ENCODE measurements at places on chromosomes 12 and 14.
A peak's percentile ranks its signal among the peaks of the same experiment; 100 is the strongest.

DNA sequence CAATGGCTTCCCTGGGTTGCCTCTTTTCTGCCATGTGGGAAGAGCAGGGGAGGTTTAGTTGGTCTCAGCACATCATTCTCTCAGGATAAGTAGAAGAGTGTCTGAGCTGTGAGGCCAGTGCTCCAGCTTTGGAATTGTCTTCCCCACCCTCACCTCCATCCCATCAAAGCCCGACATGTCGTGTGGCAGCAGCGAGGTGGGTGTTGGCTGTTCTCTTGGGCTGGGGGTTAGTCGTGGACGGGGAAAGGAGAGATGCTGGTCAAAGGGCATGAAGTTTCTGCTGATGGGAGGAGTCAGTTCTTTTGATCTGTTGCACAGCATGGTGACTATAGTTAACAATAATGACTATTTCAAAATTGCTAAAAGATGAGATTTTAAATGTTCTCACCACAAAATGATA is 404.2 kb downstream of the TMEM121 start:
- no peak for DNase-seq

DNA sequence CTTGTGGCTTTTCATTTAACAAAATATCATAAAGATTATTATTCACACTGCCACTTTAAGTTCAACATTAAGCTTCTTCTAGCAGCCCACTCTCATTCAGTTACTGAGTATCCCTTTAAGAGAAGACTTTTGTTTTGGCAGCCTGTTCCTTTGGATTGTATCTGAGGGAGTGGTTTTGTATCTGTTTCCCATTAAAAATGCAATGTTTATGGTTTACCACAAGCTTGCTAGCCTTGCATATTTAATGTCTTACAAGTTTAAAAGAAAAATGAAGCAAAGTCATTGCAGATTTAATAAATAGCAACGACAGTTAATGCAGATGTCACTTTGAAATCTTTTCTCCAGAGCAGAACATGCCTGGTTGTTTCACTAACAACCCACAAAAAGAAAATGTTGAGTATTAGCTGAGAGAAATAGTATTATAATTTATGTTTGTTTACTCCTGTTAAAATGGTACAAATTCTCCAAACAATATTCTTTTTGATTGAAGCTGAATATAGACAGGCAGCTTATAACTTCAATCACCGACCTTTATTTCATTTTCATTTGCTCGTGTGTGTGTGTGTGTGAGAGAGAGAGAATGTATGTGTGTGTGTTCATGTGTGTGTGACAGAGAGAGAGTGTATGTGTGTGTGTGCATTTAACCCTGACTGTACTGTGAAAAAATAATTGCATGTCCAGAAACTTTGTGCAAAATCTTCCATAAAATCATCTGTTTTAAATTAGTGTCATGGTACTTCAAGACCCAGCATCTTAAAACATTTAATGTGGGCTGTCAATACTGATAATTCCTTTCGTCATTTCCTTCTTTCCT is 1.8 kb downstream of the DCN start:
- no peak for DNase-seq

GRCh38 chr12:3150931-3151835 is 74.0 kb downstream of the TSPAN9 start:
- DNase-seq: no peak

DNA sequence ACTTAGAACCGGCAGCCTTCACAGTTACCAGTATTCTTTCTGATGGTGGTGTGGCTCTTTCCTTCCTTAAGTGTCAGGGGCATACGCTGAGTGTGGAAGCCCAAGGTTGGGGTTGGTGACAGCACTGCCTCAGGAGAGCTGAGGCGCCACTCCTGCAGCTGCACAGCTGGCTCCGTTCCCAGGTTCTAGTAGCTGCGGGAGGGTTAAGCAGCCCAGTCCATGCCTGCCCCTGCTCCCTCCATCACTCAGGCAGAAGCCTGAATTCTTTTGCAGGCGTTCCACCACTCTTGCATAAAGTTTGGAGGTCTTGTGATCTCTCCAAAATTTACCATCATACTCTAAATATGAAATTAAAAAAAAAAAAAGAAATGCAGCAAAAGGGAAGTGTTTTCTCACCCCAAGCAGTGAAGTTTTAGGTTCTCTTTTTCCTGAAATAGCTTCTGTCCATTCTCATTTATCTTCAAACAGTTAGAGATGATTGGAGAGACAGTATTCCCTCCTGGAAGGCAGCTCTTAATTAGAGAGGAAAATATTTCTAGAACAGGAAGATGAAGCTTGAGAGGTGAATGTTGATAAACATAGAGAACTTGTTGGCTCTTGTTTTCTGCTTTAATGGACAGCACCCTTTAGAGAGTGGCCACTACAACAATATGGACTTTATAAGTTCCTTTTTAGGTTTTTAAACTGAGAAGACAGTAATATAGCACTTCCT is 136.1 kb downstream of the FGD4 start:
- no peak for DNase-seq

GRCh38 chr12:132562489-132563021 is 47.8 kb downstream of the LRCOL1 start:
- DNase-seq: no peak

DNA sequence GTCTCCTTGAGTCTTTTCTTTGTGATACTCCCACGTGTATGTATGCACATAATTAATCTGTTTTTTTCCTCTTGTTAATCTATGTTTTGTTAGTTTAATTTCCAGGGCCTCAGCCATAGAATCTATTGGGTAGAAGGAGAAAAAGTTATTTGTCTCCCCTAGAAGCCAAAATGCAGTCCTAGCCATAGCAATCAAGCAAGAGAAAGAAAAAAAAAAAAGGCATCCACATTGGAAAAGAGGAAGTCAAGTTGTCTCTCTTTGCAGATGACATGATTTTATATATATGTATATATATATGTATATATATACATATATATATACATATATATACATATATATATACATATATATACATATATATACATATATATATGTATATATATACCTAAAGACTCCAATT is 25.4 kb upstream of the ETV6 start:
- DNase-seq: no peak

- DNase-seq: no peak
These were observed 54.7 kb downstream of the PLEKHG3 start for GRCh38 chr14:64758691-64759554.

DNA sequence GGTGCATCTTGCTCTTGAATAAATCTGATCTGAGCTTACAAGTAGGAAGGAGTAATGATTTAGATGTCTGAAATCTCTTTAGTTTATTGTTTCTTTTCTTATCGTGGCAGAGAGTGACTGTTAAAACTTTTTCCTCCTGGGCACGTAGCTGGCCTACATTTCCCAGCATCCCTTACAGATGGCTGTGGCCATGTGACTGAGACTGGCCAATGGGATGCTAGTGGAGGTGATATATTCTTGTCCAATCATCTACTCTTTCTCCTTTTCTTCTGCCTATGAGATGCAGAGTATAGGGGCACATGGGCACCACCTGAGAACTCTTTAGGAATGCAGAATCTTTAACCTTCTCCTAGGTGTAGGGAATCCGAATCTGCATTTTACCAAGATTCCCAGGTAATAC is 237.3 kb downstream of the RGS6 start:
- no peak for DNase-seq

DNA sequence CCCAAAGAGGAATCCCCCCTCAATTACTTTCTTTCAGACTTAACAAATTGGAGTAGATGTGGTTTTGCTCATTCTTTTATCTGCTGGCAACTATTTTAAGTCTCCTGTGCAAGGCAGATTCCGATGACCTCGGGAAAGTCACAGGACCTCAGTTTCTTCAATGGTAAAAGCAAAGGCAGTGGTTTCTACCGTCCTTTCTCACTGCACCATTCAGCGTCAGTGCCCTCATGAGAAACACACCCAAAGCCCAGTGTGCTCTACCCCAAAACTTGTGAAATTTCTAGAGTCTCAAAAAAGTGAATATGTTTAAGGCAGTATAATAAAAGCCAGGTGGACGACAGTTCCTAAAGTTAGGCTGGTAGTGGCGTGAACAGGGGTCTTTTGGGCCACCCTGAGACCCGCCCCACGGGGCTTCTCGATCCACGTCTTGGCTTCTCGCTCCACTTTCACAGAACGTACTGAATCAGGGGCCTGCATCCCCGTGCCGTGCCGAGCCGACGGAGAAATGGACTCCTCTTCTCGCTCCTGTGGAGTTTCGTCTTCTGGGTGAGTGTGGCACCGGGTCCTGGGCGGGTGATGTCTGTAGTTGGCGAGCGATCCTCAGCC is 1.3 kb upstream of the ARHGAP5 start:
- no peak for DNase-seq

DNA sequence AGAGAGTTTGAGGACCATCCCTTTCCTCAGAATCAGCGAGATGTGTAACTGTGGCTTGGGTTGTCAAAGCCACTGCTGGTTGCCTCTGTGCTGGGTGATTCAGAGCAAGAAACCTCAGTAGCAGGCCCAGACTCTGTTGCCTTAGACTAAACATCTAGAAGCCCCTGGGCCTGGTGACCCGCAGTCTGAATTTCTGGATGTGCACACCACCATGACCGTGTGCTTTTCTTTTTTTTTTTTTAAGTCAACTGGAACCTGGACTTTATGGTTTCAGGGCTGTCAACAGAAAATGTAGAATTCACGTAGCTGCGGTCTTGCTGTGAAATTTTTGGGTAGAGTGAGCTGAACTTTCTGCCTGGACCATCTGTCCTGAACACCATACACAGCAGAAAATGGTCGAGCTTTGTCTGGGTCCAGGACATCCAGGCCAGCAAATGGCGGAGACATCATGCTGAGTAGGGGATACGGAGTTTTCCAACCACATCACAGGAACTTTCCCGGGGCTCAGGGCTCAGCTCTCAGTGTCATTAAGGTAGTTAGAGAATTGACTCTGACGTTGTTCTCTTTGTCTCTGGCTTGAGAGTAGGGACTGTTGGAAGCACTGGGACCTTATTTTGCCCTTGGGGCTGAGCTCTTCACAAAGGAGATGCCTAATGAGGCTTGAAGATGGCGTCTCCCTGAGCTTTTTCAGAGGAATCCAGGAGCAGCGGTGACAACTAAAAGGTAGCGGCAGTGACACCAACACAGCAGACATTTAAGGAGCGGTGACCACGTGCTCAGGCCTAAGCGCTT is 23.0 kb upstream of the BATF start:
- DNase-seq: peak; percentile 9

DNA sequence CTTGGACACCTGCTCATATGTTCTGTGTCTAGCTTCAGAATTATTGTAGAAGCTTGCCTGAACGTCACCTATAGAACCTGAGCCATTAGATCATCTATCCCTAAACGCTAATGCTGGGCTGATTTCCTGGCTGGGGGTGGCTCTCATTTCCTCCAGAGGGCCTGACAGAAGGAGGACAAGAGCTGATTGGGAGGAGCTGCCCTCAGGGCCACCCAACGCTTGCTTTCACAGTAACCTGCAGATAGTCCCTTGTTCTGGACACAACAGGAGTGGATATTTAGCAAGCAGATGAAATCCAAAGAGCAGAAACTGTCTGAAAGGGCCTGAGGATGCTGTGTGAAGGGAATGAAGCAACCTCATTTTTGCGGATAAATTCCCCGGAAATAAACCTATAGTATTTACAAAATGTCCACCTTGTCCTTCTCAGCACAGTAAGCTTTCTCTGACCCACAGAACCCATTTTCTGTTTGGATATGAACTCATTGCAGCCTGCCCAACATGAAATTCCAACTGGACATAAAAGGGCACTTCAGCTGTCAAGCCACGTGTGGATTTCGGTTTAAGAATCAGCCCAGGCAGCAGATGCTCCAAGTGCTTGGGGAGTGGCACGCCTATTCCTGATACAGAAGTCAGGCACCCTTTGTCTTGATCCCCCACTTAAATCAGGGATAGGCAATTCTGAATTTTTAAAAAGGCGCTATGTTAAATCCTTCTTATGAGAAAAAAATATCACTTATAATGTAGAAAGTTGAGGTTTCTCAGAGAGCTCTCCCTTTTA is 32.8 kb upstream of the TUBA1C start:
- DNase-seq: no peak

DNA sequence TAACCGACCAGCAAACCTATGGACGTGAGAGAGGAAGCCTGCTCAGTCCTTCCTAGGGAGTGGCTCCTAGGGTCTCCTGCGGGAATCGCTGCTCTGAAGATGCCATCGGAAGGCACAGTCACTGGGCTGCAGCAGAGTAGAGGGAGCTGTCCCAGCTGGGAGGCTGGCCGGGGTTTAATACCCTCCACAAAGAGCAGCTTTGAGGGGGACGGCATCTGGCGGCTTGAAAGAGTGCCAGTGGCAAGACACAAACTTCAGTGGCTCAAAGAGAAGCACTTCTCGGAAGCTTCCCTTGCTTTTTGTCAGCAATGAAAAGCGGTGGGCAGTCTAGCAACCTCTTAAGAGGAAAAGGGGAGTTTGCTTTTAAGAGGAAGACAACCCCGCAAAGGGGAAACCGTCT is 114.6 kb downstream of the TMEM132C start:
- no peak for DNase-seq

All from stimulated activated CD4-positive, alpha-beta T cell treated with anti-CD3 and anti-CD28 coated beads, Interleukin-15, amount 100 ng/mL, for 24 hours (primary cell).